ENCODE measurements at places on chromosomes 5 and 9.

GRCh38 chr5:53932351-53932750 lies 371.9 kb downstream of the NDUFS4 start:
- no peak for DNase-seq

- DNase-seq, result no peak
These were observed 211.9 kb downstream of the ACTL7B start for GRCh38 chr9:108643731-108644510.

- DNase-seq, result peak; percentile 12
These were observed 57.7 kb upstream of the MEF2C start for GRCh38 chr5:88940713-88941112.

GRCh38 chr9:117293206-117294114 lies 121.4 kb downstream of the ASTN2 start:
- DNase-seq, result no peak

DNA sequence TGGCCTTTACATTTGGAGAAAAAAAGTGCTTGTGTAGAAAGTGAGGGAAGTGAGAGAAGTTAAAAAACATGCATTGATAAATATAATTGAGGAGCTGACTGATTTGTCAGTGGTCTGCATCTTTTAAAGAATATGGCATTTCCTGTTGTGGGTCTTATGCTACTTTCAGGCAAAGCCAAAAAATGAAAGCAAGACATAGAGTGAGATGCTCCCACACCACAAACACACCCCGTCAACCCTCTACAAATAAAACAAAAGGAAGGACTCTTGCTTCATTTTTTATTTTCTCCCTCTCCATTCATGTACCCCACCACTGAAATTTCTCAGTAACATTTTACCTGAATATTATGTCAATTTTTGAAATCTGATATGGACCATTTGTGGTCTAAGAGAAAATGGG lies 22.1 kb upstream of the PLCXD3 start:
- no peak for DNase-seq

GRCh38 chr9:99556998-99557397 lies 264.7 kb upstream of the NR4A3 start:
- no peak for DNase-seq

- no peak for DNase-seq
These were observed 46.2 kb downstream of the CFAP77 start for GRCh38 chr9:132456241-132456640.

DNA sequence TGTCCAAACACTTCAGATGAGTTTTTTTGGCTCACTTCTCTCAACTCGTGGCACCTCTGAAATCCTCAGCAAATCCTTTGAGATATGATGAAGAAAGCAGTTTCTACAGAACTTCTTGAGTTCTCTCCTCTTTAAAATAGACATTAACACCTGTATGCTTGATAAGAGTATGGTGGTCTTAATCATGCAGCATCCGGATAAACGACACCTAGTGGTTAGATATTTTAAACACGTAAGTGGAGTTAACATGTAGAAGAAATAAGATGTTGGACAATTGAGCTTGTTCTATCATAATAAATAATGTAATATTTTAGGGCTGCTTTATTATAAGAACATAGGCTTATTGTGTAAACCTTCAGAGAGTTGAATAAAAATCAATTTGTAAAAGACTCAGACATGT lies 324.8 kb downstream of the CYLC2 start:
- DNase-seq, result no peak
